ENCODE measurements at places on chromosomes 1 and 21.

- no peak for DNase-seq
These were observed 7.0 kb downstream of the OR14I1 start for GRCh38 chr1:248695451-248696132.

DNA sequence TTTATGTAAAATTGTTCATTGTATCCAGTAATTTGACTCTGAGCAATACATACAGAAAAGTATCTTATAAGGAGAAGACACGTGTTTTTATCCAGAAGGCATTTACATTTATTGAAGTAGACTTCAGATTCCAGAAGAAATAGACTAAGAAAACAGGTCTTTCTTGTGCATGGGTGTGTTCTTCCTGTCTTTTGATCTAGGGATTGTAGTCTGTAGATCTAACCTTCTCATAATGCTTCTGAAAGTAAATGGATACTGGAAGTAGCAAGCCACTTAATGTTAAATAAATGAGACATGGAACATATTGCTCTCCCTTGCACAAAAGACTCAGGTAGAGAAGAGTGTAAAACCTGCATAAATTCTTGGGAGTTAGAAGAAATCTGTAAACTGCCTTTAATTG is 853.2 kb upstream of the B3GALT2 start:
- no peak for DNase-seq

DNA sequence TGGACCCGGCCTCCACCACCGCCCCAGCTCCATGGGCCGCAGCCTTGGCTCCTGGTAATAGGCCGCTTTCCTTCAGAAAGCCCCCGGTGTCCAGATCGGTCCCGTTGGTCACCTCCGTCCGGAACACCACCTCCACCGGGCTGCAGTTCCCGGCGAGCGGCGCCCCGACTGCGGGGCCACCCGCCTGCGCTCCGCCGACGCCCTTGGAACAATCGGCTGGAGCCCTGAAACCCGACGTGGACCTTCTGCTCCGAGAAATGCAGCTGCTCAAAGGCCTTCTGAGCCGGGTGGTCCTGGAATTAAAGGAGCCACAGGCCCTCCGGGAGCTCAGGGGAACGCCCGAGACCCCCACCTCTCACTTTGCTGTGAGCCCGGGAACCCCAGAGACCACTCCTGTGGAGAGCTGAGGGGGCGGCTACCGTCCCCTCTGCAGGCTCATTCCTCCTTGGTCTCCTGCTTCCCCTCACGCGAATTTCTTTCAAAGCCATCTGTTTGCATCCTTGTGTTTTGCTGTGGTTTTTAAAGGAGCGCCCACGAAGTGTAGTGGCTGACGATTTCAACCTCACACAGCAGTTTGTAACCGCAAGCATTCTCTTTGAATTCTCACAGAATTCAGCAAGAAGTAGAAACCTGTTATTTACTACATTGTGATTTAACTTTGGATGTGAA is 6.0 kb downstream of the FCRLB start:
- DNase-seq: no peak

DNA sequence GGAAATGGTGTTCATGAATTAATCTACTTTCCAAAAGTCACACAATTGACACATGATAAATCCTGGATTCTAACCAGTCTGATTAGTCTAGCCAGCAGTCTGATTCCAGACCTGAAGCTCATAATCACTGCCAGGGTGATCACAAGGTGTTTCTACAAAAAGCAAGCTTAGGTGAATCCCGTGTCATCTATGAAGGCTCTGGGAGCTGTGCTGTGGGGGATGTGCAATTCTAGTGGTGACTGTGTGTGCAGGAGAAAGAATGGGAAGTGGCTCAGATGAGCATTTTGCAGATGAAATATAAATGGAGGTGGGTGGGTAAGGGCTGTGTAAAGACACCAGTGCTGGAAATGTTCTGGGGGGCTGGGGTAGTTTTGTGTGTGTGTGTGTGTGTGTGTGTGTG is 1.8 kb upstream of the NPPB start:
- DNase-seq: no peak

DNA sequence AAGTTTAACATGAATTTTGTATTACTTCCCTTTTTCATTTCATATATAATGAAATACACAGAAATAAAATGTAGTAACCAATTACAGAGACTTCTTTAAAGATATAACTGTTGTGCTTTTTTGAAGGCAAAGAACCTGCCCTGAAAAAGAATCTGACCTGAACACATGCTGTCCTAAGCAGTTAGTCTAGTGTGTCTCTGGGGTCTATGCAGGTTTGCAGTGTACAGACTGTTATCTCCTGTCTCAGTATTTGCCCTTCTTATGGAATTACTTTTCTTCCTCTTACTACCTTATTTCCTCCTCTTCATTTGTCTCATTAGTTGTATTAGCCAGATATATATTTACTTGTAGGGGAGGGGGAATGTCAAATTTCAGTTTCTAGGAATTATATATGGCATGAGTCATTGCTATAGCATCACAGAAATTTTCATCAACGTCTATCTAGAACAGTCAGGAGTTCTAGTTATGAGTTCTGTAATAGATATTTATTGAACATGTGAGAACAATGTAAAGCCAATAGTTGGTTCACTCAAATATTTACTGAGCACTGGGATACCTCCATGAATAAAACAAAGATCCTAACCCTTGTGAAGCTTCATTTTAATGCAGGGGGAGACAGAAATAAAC is 28.4 kb upstream of the PLEKHO1 start:
- DNase-seq: no peak

DNA sequence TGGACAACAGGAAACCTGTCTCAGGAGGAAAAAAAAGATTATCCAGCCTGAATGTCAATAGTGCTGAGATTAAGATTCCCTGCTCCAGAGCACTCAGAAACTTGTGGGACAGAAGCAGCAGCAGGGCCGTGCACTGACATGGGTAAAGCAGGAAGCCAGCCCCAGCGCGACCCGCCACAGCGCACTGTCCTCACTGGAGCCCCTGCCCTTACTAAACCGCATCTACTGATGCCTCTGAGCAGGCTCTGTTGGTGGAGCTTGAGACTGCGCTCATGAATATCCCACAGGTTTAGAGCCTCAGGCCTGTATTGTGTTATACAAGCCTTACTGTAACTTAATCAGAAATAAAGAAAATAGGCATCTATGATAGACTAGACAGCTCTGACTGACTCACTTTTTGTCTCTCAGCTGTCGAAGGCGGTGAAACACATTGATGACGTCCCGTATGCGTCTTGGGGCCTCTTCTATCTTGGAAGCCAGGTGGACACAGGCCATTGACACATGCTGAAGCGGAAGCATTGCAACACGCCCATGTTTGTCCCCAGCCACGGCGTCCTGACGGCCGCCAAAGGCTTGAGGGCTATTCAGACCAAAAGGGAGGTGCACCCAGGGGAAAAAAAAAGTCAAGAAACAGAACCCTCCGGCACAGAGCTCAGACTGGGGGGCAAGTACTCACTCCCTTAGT is 1.2 kb downstream of the CCNL2 start:
- no peak for DNase-seq

DNA sequence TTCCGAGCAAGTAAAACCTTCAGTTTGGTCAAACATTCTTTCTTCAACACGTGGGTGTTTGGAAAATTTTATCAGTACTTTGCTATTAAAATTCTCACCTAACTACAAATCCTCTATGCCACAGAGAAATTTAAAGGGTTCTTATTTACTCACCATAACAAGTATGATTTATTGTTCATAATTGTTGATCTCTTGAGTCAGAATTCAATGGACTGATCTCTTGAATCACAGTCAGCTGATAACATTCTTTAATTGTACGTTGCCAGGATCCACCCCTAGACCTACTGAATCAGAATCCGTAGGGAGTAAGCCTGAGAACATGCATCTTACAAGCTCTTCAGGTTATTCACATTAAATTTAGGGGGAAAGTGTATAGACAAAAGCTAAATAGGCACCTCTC is 51.2 kb downstream of the DIPK1A start:
- DNase-seq: no peak

- peak; percentile 71 for DNase-seq
These were observed 23.2 kb downstream of the NENF start for GRCh38 chr1:212455803-212456528.

- no peak for DNase-seq
These were observed 85.4 kb upstream of the OLIG2 start for GRCh38 chr21:32940079-32941014.
